ENCODE measurements at places on chromosomes 6 and 20.

DNA sequence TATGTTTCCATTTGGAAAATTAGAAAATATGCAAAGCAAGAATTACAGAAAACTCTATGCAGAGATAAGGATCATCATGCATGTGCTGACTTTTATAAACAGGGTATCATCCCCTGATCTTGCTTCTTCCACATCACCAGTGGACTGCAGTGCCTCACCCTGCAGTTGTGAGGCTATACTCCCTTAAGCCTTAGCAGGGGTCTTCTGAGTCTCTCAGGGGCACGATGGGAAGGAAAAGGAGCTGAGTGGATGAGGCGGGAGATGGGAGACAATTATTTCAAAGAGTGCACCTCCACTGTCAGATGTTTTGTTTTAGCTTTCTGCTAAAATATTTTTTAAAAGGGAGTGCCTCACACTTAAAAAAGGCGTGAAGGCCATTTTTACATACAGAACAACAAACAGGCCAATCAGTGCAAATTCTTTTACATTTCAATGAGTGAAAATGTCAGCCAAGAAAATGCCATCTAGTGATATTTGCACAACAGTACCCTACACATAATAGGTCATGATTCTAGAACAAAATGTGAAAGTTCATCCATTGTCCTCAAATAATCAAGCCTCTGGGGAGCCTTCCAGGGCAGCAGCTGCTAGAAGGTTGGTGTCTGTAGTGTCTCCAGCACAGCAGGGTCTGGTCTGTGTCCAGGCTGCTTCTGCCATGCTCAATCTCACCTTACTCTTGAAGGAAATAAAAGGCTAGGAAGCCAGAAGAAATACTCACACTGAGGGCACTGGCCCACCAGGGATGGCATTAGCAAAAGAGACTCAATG, 13.2 kb upstream of the SERPINB9 start:
- no peak for DNase-seq

- no peak for DNase-seq
Observed at GRCh38 chr6:111823831-111824607, 49.2 kb downstream of the FYN start.

DNA sequence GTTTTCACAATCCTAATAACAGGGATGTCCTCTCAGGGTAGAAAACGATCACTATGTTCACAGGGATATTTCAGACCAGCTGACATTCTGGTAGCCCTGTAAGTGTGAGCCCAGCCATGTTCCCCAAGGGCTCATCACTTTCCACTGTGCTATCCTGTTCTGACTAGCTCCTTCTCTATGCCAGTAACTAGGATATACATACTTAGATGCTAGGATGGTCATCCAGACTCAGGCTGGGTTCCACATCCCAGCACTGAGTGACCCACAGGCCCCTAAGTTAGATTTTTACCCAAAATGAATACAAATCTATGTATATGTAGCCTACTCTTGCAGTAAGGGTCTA, 83.0 kb downstream of the CD164 start:
- DNase-seq: no peak

GRCh38 chr20:3751675-3752385, 15.7 kb downstream of the ADISSP start:
- DNase-seq: peak; percentile 84

- no peak for DNase-seq
Observed at GRCh38 chr6:139627091-139627490, 252.6 kb upstream of the CITED2 start.

GRCh38 chr6:42569102-42570028, 5.5 kb downstream of the UBR2 start:
- DNase-seq: no peak

GRCh38 chr20:41715526-41715925, 97.3 kb upstream of the CHD6 start:
- DNase-seq: no peak

DNA sequence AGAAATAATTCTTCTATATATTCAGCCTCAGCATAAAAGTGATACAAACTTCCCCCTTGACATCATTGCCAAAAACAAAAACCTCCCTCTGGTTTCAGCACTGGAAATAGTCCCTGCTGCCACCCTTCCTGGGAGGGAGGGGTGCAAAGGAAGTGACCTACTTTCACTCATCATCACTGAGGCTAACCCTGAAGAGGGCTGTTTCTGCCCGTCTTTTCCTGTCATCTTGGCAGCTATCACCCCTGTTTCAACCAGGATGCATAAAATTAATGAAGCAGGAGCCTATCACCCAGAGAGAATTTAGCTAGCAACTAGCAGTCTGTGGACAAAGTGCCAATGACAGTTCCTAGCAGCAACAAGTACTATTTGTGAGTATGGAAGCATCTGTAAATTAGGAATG, 397.8 kb downstream of the LAMA2 start:
- DNase-seq: no peak

DNA sequence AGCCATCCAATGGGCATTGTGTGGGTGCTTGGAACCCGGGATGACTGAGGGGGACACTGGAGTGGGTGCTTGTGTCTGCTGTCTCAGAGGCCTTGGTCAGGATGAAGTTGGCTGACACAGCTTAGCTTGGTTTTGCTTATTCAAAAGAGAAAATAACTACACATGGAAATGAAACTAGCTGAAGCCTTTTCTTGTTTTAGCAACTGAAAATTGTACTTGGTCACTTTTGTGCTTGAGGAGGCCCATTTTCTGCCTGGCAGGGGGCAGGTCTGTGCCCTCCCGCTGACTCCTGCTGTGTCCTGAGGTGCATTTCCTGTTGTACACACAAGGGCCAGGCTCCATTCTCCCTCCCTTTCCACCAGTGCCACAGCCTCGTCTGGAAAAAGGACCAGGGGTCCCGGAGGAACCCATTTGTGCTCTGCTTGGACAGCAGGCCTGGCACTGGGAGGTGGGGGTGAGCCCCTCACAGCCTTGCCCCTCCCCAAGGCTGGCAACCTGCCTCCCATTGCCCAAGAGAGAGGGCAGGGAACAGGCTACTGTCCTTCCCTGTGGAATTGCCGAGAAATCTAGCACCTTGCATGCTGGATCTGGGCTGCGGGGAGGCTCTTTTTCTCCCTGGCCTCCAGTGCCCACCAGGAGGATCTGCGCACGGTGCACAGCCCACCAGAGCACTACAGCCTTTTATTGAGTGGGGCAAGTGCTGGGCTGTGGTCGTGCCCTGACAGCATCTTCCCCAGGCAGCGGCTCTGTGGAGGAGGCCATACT, 49.4 kb downstream of the PYGB start:
- DNase-seq: peak; percentile 52

- no peak for DNase-seq
Observed at GRCh38 chr20:10853176-10853575, 179.4 kb upstream of the JAG1 start.

- no peak for DNase-seq
Observed at GRCh38 chr6:45432977-45433376, 55.2 kb upstream of the SUPT3H start.

GRCh38 chr6:14417377-14417776, 299.8 kb downstream of the CD83 start:
- no peak for DNase-seq

- DNase-seq: peak; percentile 78
Observed at GRCh38 chr6:89999154-89999553, 104.9 kb downstream of the GJA10 start.

DNA sequence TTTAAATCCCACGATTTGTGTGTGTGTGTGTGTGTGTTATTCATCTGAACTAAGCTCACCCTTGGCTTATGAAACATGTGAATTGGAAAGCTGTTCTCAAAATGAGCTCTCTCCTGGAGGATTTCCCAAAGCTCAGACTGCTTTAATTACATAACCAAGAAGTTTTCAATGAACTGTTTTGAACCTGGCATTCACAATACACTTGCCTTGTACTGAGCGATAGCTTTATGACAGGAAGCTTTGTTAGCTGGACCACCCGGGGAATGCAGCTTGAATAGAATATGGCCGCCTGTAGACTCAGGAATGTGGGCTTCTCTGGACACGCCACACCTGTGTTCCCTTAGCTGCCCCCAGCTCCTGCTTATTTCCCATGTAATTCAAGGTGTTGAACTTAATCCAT, 71.4 kb upstream of the PREP start:
- no peak for DNase-seq

DNA sequence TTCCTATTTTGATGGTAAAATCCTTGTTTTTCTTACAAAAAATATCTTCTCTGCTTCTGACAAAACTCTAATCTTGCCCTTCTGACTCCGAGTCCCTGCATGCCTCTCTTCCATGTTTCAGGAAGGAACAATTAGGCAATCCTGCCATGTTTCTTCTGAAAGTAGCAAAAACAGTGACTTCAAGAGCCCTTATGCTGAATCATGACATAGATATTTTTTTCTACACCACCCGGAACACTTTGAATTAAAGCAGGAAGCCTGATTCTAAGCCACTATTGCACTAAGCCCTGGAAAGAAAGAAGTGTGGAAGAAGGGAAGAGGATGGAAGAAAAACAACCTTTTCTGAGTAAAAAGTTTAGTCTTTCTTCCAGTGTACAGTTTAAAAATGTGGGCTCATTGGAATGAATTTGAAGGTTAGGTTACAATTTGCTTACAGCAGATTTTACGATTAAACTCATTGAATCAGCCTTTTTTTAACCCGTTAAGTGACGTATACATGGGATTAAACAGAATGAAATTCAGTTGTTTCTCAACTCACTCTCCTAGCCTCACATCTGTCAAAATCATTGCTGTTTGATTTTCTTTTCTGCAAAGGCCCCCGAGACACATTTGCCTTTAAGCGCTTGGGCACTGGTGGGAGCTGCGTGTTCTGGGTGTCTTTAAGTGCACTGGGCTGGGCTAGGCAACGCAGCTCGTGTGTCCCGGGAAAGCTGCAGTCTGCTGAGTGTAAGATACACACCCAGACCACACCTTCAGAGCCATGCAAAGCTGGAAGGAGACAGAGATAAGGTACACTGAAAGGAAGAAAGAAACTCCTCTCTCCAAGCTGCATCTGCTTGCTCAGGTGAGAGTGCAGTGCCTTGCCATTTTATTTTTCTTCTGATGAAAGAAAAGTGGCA, 159.4 kb upstream of the CITED2 start:
- peak; percentile 57 for DNase-seq

- DNase-seq: no peak
Observed at GRCh38 chr20:37954626-37955025, 51.7 kb downstream of the VSTM2L start.

DNA sequence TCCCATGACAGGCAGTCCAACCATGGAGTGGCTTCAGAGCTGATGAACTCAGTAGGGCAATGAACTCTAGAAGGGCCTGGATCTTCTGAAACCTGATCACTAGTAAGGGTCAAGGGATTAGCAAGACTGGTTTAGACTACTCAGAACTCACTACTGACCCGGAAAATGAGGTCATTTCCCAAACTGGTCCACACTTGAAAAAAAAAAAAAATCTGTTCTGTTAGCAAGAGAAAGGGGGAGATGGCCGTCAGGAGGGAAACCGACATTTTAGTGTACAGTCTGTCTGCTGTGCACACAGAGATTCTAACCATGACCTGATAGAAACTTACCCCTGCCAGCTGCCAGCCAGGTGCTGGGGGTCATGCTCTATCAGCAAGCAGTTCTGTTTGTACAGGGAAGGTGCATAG, 262.4 kb upstream of the AGPAT4 start:
- no peak for DNase-seq

- no peak for DNase-seq
Observed at GRCh38 chr20:48008850-48009515, 223.7 kb upstream of the SULF2 start.

GRCh38 chr20:15842872-15843271, 730.4 kb downstream of the KIF16B start:
- DNase-seq: no peak

DNA sequence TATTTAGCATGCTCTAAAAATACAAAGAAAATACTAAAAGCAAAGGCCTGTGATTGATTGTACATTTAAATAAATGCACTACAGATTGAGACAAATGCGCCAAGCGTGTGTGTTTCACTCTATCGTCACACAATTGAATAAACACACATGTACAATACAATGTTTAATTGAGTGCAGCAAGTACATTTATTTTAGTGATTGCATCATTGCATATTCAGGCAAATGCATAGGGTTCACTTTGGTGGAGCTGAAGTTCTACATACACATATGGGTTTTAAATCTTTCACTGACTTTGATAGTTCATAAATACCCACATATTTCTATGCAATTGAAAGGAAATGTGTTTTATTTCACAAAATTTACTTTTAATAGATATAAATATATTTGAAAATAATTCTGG, 750.6 kb upstream of the MMS22L start:
- DNase-seq: no peak

DNA sequence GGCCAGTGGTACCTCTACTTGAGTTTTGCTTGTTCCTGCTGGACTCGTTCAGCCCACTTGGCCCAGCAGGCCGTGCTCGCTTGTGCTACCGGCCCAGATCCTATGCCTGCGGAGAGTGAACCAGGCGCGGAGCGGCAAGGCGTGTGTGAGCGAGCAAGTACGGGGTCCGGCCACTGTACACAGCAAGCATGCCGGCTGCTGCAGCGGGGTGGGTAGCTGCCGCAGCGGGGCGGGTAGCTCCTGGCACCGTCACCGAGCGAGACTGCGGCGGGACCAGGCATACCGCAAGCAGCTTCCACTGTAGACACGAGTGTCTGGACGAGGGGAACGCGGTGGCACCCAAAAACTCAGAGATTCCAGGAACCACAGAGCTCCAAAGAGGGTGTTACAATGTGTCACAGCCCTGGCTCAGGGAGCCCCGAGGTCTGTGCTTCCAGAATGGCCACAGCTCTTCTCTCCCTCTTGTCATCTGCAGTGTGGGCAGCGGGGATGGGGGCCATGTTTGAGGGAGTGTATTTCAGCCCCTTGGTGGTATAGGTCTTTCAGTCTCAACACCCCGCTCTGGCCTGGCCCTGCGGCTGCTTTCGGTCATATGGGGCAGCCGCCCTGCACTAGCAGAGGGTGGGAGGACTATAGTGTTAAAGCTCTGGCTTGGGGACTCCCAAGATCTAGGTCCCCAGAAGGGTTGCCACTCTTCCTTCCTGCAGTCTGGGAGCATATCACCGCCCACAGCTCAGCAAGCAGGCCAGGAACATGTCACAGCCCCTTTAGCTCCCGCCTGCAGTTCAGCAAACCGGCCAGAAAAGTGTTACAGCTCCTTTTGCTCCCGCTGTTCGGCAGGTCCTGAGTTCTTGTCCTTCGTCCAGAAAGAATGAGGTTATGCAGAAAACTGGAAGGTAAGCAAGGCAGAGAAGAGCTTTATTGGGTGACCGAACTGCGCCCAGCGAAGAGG, 6.1 kb upstream of the RWDD1 start:
- DNase-seq: peak; percentile 72

DNA sequence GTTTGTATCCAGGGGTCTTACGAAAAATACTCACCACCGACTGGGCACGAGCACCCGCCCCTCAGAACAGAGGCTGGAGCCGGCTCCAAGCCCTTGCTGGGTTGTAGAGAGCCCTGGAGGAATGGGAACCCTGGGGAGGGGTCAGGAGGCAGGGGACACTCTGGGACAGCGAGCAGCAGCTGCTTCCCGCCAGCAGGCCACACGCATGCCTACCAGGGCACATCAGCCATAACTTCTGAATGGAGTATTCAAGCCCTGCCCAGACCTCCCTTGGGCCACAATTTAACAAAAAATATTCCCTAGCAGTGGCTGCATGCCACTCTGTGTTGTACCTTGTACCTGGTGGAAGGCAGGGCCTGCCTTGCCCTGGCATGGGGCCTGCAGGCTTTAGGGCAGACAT, 31.6 kb upstream of the CD93 start:
- no peak for DNase-seq

Measured in right cardiac atrium (tissue), 5 donors.